Activated CD4-positive, alpha-beta T cell treated with anti-CD3 and anti-CD28 coated beads, Interleukin-2, amount 50 U/mL, for 48 hours (primary cell): ENCODE measurements at places on chromosomes 6 and 20.

GRCh38 chr6:4308364-4308763, 173.0 kb upstream of the ECI2 start:
- no peak for DNase-seq

DNA sequence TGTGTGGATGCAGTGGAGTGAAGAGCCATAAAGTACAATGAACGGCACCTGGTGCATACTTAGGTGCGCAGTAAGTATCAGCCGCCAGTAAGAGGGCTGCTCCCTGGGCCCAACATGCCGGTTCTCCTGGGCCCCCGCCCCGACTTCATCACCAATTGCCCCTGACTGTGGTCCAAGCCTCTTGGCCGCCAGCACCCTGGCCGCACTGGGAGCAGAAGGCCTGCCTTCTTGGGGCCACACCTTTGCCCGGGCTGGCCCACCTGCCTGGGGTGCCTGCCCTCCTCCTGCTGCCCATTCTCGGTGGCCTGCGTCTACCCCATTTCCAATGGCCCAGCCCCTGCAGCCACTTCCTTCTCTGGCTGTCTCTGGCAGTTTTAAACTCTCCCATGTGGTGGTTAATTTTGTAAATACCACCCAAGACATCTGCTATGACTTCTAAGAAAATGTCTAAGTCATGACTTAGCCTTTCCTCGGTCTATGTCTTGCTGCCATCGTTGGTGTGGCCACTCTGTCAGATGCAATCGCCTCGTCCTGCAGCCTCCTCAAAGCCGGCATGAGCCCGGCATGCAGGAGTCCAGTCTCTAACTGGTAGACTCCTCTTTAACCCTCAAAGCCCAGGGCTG, 36.8 kb downstream of the PMEPA1 start:
- DNase-seq, result no peak

DNA sequence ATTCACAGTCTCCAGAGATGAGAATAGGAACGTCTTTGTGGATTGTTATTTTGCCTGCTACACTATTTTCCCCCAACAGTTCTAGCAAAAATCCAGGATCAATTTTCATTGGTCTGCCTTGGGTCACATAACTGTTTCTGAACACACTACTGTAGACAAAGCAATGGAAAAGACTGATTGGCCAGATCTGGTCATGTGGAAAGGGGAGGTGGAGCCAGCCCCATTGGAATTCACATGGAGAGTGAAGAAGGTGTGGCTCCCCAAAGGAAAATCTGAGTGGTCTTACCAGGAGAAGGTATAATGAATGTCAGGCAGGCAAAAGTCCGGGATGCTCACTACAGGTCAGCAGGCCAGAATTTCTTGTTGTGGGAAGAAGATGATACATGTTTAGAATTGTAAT, 9.5 kb upstream of the TP53RK start:
- DNase-seq, result no peak

DNA sequence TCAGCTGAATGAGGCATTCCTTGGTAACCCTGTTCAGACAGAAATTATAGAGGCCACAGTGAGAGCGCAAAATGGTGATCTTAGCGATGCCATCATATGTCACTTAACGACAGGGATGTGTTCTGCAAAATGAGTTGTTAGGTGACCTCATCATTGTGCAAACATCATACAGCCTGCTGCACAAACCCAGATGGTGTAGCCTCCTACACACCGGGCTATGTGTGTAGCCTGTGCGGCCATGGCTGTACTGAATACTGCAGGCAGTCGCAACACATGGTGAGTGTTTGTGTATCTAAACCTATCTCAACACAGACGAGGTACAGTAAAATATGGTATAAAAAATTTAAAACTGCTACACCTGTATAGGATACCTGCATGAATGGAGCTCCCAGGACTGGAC, 234.1 kb upstream of the PMEPA1 start:
- no peak for DNase-seq

GRCh38 chr6:33205191-33206026, 954 bp downstream of the HSD17B8 start:
- DNase-seq, result peak; percentile 66

DNA sequence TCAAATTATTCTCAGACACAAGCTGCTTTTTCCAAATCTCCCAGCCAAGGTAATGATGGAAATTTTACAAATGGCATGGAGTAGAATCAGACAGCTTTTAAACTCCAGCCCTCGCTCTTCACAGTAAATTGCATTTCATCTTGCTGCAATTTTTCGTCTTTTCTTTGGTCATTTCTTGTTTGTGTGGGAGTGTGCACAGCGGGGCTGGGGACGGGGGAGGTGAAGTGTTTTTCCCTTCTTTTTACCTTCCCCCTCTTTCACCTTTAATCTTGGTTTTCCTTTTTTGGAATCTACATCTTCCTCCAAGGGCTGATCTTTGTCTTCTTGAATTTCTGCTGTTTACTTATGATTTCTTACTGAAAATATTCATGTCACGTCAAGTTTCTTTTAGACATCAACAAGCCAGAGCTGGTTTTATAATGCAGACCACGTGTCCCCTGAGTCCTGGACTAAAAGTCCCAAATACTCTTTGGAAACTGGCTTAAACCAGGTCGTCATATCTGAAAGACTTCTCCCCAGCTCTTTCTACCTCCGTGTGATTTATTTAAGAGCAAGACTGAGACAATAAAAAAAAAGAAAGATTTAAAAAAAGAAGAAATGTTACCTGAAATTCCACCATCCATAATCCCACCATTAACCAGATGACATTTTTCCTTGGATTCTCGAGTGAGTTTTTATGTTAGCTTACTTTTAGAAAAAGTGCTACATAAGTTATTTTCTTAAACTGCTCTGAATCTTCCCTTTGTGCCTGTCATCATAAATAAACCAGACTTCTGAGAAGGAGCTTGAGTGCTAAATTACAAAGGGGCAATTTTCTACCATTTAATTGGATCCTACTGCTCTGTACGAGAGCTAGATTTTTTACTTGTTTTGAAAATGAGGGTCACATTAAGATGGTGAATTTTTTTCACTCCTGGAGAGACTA, 52.0 kb downstream of the MAP3K5 start:
- no peak for DNase-seq

DNA sequence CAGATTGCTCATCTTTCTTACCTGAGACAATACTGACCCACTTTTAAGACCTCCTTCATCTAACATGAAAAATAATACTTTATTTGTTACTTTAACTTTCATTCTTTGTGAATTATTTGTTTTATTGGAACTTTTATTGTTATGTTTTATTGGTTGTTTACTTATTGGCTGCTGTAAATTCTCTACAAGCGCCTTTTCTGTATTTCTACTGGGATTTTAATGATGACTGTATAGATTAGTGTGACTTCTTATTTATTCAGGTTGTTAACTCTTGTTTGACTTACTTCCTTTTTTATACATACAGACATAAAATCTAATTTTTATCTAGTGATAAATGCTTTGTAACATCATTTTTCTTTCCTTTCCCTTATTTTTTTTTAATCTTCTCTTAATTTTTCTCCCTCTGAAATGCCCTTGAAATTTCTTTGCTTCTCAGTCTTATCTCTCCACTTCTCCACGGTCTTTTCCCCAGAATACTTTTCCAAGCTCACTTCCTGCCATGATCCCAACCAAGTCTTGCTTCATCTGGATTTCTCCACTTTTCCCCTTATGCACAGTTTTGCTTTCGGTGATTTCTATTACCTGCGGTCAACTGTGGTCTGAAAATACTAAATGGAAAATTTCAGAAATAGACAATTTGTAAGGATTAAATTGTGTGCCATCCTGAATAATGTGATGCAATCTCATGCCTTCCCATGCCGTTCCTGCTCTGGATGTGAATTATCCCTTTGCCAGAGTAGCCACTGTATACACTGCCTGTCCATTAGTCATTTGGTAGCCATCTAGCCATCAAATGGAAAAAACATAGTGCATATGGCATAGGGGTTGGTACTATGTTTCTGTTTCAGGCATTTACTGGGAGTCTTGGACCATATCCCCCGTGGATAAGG, 265.9 kb downstream of the PRL start:
- DNase-seq, result no peak

DNA sequence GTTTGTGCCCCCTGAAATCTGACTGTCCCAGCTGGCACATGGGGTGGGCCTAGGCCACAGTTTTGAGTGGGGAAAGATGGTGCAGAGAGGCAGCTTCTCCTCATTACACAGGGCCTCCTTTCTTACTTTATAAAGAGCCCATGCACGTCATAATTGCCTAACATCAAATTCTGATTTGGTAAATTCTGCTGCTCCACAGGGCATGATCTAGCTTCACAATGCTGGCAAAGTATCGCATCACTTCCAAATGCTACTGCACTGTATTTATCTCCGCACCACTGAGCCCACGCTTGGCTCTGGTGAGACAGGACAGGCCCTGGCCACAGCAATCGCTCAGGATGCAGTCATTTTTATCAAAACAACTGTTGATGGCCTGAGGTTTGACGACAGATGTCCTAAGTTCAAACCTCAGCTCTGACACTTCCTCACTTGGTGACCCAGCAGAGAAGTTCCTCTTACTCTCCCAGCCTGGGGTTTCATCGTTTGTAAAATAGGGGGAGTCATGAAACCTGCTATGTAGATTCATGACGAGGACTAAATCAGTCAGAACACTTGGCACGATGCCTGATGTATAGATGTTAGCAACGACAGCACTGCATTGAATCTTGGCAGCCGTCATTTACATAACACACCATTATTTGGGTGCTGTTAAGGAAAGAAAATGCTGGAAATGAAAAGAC, 187.9 kb downstream of the TTLL2 start:
- no peak for DNase-seq

DNA sequence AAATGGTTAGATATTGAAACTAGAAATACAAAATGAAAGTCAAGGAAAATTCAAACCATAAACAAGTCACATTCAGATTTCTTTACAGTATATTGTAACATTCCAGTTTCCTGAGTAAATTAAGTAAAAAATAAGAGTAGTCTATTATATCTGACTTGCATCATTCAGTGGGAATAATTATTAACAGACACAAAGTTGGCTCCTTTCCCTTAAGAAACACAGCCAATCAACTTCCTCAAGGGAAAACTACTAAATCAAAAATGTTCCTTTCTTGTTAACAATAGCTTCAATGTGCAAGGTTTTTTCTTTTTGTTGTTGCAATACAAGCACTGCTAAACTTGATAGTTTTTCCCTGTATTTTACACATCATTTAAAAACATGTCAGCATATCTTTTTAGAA, 33.2 kb downstream of the DNAAF9 start:
- DNase-seq, result no peak

DNA sequence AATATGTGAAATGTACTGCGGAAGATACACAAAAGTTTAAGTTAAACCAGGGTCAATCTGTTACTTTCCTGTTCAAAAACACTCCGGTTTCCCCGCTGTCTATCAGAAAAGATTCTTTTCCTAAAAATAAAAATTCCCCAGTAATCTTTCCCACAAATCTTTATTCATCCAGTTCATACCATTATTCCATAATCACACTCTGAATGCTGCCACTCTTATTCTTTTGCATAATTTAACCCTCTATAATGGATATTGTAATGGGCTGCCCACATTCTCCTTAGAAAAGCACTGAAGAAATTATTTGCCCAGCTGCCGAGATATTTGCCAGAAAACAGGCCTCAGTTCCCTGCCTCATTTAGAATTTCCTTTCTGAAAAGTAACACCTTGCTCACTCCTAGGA, 68.6 kb downstream of the EPHA7 start:
- DNase-seq, result no peak

GRCh38 chr6:17628873-17629272, 28.8 kb downstream of the FAM8A1 start:
- no peak for DNase-seq

- peak; percentile 31 for DNase-seq
These were observed 987 bp downstream of the TMEM181 start for GRCh38 chr6:158560836-158561320.

GRCh38 chr6:152301021-152301764, 336.0 kb downstream of the SYNE1 start:
- DNase-seq, result no peak

DNA sequence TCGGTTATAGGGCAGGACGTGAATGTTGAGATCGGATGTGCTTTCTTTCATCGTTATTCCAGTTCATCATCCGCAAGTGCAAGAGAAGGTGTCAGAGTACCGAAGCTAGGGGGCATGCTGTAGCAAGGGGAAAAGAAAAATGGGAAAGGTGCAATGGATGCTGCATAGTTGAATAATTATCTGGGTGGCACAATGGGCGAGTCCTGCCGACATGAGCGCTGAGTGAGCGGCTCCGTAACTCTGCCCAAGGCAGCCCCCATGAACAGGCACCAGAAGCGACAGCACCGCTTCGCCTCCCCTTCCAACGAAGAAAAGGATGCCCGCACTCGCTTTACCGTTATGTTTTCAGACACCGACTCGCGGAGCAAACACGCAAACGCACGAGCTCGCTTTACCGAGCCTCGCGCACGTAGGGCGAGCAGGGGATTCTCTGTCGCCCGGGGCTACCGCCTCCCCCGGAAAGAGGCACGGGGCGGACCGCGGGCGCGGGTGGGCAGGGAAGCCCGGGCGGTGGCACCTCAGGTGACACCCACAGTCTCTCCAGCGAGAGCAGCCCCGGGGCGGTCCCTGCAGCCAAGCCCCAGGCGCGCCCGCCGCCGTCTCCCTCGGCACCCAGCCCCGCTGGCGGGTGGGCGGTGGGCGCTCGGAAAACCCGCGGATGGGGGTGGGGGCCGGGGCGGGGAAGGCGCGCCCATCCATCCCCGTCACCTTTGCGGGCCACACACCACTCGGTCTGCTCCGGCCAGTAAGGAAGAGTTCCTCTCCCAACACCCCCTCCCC, 654 bp downstream of the WASF1 start:
- peak; percentile 61 for DNase-seq

- DNase-seq, result no peak
These were observed 28.2 kb upstream of the FUCA2 start for GRCh38 chr6:143539734-143540133.

DNA sequence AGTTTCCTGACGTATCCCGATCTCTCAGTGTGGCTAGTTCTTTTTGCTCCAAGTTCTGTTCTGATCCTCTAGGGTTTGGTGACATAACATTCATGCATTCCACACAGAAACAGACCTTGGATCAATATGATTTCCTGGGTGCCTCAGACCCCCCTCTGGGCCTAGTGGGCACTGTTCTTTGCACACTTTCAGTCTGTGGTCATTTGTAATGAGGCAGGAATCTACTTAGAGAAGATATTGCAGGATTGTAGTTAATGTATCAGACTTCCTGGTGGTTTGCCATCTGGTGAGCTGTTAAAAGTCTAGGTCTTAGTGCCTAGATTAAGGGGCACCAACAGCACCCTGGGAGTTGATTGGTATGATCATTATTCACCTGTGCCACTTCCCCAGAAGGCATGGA, 7.5 kb downstream of the BEND6 start:
- no peak for DNase-seq

DNA sequence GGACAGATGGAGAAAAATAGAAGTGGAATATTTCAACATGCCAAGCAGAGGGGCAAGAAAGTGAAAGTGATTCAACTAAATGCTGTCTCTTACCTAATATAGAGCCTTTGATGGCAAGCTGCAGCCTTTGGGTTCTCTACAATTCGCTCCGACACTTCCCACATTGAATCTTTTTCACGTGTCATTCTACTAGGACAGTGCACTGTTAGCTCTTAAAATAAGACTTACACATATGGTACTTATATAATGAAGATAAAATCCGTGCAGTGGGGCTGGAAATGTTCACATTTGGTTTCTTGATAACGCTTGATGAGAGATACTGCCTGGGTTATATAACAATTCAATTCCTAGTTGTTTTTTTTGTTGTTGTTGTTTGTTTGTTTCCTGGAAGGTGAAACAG, 502.4 kb downstream of the LMBRD1 start:
- DNase-seq, result no peak

GRCh38 chr6:14665827-14666724, 548.5 kb downstream of the CD83 start:
- peak; percentile 73 for DNase-seq
